MCF 10A (cell line): ENCODE measurements at places on chromosomes 11 and 22. TPM values are rescaled to one million over a fixed set of nuclear protein-coding genes. Genes with fewer than 3 reads are reported as not detected.

SHISAL1 gene
- total RNA-seq = 1.6 and 3.7 TPM in 2 replicates

ADM2 gene
- 35.4 and 39.7 TPM in 2 replicates for total RNA-seq

RAC2 gene
- 42.4 and 52.6 TPM in 2 replicates for total RNA-seq

TMPRSS13 gene
- total RNA-seq = not detected in 2 replicates

KBTBD3 gene
- total RNA-seq = 2.9 and 5.1 TPM in 2 replicates

CHRDL2 gene
- not detected in 2 replicates for total RNA-seq

TMEM258 gene
- total RNA-seq = 184 and 300 TPM in 2 replicates

PDGFD gene
- 0.27 and 0.61 TPM in 2 replicates for total RNA-seq

MS4A6A gene
- total RNA-seq = not detected in 2 replicates

ALG9 gene
- total RNA-seq = 28.8 and 31.2 TPM in 2 replicates

PHOX2A gene
- total RNA-seq = not detected in 2 replicates

APOC3 gene
- not detected in 2 replicates for total RNA-seq

RTN4RL2 gene
- 2.0 and 3.2 TPM in 2 replicates for total RNA-seq

TBX1 gene
- not detected in 2 replicates for total RNA-seq

HEPHL1 gene
- total RNA-seq = not detected in 2 replicates

MOB2 gene
- total RNA-seq = 20.1 and 20.2 TPM in 2 replicates

ADORA2A gene
- total RNA-seq = 0.96 and 1.4 TPM in 2 replicates

HIC2 gene
- 2.2 and 2.5 TPM in 2 replicates for total RNA-seq

TSGA10IP gene
- total RNA-seq = not detected in 2 replicates

SESN3 gene
- 3.0 and 6.3 TPM in 2 replicates for total RNA-seq

MIAT gene
- total RNA-seq = 0.49 and 0.56 TPM in 2 replicates

CNTN5 gene
- not detected in 2 replicates for total RNA-seq
